ENCODE measurements at places on chromosomes 5 and 9.

- DNase-seq, result no peak
Observed at GRCh38 chr5:40258222-40258621, 421.5 kb upstream of the PTGER4 start.

DNA sequence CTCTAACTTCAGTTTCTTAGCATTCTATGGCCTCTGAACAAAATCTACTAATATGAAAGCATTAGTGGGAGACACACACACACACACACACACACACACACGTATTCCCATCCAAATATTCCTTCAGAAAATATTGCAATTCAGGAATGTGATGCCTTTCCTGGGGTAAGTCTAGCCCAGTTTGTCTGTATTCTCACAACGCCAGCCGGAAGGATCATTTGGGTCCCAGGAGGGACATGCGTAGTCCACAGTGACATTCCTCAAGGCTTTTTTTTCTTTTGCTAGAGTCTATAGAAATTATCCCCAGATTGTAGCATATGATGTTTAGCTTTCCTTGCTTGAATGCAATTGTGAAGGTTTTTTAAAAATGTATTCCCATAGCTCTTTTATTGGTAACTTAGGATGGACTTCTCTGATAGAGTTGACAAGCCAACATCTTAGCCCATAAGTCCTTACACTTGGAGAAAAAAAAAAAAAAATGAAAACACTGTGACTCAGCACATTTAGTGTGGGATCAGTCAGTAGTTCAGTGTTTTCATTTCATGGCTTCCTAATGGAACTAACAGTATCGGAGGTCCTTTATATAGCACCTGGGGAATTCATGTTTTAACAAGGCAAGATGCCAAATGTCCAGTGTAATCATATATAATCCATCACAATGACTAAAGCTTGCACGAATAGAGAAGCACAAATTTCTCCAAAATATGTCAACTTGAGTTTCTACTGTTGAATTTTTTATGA lies 316.5 kb downstream of the DIRAS2 start:
- no peak for DNase-seq

GRCh38 chr5:180689775-180690174 lies 40.4 kb upstream of the FLT4 start:
- no peak for DNase-seq

DNA sequence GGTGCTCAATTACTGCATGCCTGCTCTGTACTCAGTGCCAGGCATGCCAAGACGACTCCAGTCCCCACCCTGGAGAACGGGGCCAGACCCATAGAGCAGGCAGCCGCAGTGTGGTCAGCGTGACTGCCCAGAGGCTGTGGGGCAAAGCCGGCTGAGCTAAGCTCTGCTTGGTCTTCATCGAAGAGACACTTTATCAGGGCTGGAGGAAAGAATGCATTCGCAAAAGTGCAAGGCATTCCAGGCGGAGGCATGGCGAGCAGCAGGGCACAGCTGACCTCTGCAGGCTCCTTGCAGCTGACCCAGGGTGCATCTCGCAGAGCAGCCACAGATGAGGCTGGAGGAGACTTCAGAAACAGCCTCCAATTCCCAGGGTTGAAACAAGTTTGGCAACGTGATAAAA lies 13.6 kb downstream of the MED27 start:
- DNase-seq, result no peak

DNA sequence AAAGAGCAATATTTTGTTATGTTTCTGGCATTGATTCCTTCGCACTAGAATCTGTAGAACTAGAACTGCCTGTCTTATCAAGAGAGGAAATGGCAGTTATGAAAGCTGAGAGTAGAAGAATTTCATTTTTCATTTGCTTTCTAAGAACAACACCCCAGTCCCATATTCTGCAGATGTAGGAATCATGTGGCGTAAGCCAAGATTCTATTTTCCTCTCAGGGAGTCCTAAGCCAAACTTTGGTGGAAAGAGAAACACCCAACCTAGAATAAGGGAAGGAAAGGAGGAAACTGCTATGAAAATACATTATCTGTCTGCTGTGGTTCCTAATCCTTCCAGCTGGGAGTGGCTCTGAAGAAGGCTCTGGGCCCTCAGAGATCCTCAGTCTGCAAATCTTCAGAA lies 1176.9 kb upstream of the C9orf72 start:
- no peak for DNase-seq

DNA sequence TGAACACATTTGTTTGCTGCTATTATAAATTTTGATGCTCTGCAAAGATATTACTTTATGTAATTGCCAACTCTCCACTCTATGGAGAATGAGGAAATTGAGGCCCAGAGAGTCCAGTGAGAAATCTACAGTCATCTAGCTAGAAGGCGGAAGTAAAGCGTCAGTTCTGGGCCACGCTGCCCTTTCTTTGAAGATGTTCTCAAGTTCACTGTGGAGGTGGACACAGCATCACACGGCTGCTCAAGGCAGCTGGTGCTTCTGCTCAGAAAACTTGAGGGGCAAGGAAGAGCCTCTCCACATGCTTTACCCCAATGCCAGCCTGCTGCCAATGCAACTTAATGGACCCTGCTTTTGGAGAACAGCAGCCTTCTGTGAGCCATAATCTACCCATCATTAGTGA lies 96.3 kb downstream of the TTLL11 start:
- DNase-seq, result no peak

DNA sequence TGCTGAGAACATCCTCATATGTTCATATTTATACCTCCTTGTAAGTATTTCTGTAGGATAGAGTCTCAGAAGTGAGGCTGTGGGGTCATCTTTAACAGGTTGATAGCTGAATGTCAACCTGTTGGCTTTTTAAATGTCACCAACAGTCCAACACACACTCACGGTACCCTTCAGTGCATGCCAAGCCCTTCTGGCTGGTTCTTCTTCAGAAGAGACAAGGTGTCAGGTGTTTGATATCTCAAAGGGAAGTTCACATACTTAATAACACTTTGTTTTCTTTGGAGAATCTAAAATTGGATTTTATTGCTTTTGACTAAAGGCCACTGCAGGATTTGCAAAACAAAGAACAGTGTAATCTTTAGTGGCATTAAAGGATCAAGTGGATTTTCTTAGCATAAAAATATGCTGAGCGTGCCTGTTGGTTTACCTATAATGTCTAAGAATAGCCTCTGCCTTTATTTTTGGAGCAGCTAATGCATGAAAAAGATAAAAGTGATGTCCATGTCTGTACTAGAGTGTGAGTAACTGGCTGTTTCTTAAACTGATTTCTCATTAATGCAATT lies 58.2 kb downstream of the RGS3 start:
- DNase-seq, result no peak

DNA sequence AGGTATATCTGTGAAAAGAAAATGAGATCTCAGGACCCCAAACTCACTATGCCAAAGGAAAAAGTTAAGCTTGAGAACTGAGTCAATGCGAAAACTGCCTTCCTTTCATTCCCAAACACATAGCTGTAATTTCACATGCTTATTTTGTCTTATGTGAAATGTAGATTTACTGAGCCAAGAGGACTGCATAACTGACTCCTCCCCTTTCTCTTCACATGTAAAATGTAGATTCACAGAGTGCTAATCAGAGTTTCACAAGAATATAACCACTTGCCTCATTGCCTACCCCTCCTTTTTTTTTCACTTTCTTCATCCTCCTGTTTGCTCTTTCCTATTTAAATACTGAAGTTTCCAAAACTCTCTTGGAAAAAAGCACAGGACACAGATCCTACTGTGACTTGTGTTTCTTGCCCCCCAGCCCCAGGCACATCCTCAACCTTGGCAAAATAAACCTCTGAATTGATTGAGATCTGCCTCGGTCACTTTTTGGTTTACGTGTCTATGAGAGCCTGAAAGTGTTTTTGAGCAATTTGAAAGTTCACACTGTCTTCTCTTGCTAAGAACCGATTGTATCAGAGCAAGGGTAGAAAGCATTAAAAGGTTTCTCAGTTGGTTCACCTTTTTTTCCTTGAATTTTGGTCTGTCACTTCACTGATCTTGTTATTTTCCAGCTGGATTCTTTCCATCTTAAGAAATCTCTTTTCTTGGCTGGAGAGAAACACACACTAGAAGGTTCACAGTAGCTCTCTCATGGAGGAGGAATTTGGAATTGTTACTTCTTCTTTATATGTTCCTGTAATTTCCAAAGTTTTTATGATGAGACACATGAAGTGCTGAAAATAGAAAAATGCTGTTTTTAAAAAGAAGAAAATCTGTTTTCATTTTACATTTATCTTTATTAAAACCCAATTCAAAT lies 44.8 kb upstream of the SNAPC3 start:
- DNase-seq, result no peak

DNA sequence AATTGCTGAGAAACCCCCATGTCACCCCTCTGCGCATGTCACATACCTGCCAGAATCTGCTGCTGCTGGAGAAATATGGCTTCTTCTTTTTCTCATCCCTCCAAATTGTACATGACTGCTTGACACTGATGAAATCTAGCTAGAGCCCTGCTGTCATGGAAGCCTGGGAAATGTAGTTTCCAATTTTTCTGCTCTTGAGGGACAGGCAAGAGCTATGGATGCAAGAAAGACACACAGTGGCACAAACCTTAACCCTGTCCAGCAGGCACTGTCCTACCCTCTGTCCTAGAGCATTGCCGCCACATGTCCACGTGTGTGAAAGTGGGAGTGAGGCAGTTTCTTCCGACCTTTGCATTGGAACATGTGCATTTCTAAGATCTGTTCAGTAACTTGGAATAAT lies 255.5 kb upstream of the SEMA6A start:
- no peak for DNase-seq

- no peak for DNase-seq
Observed at GRCh38 chr9:111481885-111482636, 2.1 kb downstream of the ECPAS start.

DNA sequence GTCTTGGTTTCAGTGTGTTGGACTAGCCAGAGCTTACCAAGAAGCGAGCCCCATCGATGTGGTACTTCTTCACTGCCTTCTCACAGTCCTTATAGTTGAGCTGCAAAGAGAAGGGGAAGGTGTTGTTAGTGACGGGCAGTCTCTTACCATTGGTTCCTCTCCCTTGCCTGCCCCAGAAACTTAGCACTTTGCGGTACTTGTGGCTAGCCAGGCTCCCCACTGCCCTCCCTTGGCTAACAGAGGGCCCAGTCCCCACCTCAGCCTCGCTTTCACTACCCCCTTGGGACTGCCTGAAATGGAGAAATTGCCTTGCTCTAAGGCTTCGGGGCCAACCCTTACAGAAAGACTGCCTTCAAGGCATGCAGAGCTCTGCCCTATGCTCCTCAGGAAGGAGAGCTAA lies 4.3 kb downstream of the LCP2 start:
- DNase-seq, result peak; percentile 47

GRCh38 chr5:60161340-60161934 lies 267.9 kb upstream of the PDE4D start:
- DNase-seq, result no peak

DNA sequence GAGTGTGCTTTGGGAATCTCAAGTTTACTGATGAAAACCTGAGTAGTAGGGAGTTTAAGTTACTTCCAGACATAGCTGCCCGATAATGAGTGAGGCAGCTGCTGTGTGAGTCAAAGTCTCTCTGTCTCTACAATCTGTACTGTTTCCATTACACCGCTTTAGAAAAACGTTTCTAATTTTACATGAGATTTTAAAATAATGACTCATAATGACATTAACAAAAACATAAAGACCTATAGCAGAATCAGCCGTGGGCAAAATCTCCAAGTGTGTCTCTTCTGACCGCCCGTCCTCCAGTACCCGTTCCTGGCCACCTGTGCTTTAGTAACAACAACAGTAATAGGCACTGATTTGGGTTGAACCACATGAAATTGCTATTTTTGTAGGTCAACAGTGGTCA lies 69.6 kb upstream of the PRRC1 start:
- no peak for DNase-seq

DNA sequence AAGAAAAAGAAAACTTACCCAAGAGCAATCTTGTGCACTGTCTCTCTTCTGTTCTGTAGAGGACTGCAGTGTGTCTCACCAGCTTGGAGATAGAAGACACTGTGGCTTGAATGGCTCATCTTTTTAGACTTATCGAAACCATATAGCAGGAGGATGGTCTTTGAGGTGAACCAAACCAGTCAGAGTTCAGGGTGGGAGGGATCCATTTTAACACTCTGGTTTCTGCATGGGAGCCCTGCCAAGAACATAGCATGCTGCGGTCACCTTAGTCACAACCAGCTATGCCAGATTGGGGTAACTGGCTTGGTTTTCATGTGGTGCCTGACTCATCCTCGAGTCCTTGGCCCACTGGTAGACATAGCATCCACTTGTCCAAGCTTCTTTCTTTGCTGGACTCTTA lies 135.1 kb downstream of the PAPPA start:
- DNase-seq, result no peak

DNA sequence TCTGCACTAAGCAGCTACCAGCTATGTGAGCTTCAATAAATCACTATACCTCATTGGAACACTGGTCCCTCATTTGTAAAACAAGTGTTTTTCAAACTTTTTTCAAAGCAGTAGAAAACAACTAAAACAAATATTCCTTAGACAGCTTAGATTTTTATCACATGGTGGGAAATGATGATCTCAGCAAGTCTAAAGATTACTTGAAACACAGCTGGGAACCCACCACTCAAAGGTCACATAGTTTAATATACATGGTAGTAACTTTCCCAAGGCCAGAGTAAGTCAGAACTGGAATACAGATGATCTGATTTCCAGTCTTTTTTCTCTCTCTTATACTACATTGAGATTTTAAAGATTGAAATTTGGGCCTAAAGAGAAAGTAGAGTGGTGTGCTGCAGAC lies 850 bp upstream of the C6 start:
- DNase-seq, result no peak

GRCh38 chr5:172010278-172010677 lies 3.8 kb upstream of the FBXW11 start:
- DNase-seq, result no peak

DNA sequence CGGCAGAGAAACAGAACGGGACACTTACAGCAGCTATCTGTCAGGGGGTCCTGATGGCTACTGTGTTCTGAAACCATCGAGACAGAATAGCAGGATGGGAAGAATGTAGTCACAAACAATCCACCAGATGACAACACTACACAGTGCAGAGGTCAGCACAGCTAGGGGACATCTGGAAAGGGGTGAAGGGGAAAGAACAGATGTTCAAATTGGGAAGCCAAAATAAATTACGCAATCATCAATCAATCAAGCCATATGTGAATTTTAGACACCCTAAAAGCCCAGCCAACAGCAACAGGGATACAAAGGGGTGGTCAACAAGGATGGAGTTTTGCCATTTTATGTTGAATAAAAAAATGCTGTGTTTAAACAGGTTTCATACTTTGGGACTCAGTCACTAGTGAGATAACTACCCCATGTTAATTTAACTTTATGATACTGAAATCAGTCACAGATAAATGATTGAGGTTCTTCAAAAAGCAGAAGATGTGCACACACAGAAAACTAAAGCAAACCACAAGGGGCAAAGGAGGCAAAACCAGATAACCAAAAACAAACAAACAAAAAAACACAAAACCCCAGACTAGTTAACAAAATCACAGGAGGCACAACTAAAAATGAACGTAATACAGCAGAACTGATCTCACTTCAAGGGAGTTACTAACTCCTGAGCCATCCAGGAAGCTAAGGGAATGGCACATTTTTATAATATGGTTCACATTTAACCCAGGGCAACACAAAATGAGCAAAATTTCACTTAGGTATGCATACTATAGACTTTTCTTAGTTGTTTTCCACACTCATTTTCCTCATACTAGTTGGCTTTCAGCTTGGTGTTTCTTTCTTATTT lies 65.9 kb downstream of the HABP4 start:
- DNase-seq, result no peak

All from CD4-positive, alpha-beta memory T cell (primary cell).